ENCODE measurements at places on chromosomes 16 and 17. TPM values are rescaled to one million over a fixed set of nuclear protein-coding genes. Genes with fewer than 3 reads are reported as not detected.

Gene OGFOD1
- 60.0 TPM for total RNA-seq

Gene SPEM2
- not detected for total RNA-seq

Gene NHERF2
- 15.4 TPM for total RNA-seq

Gene PSMB3
- 270 TPM for total RNA-seq

DNA sequence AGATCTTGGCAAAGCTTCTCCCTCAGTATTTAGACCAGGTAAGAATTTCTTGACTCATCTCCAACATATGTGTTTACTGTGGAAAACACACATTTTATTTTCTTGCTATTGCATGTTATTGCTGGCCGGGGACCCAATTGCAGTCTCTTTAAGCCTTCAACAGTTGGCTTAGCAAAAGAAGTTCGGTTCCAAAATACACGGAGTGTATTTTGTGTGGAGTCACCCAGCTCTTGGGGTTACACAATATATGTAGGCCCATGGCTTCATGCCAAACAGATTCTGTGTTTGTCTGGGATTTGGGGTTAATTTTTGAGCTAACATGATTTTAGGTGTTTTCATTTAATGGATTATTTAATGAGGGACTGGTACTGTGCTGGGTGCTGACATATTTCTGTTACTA lies 4.0 kb downstream of the ALDH3A2 start:
- DNase-seq = no peak
